CD4-positive, alpha-beta T cell treated with Interleukin-17A for 1 hour (primary cell): ENCODE measurements at places on chromosomes 3 and 15.

DNA sequence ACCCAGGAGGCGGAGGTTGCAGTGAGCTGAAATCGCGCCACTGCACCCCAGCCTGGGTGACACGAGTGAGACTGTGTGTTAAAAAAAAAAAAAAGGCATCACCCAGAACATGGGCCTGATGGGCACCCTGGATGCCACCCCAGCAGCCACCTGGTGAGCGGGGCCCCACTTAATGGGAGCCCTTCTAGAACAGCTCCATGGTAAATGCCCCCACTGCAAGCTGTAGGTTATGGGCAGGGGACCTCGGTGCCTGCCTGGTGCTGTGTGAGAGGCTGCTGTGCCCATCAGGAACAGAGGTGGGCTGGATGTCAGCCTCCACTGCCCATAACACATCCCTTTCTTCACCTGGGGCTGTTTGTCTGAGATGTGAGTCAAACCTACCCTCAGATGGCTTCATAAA, 156.2 kb upstream of the MEF2A start:
- DNase-seq: no peak

GRCh38 chr15:53589520-53590057, 169.9 kb downstream of the WDR72 start:
- no peak for DNase-seq

DNA sequence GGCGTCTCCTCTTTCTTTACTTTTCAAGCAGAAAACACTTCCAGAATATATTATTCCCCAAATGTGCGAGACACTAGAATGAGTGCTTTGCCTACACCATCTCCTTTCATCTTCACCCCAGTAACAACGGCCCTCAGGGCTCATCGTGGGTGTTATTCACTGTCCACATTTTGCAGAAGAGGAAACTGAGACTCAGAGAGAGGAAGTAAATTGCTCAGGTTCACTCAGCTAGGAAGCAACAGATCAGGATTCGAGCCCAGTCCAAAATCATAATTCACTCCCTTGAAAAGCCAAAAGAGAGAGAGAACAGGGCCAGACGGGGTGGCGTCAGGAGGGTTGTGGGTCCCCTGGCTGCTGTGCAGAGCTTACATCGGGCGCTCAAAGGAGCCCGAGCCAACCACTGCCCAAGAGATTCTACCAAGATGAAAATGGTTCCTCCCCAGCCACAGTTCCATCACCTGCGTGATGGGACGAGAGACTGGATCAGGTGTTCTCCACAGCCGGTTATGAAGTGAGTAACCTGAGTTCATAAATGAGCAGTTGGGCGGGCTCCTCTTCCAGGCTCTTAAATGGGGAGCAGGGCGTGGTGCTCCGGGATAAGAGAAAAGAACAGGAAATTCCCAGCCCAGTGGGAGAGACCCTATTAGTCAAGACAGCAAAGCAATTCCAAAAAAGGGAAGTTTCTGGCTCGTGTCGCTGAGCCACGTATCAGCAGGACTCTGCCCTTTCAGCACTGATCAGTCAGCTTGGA, 48.6 kb upstream of the FLNB start:
- DNase-seq: no peak

DNA sequence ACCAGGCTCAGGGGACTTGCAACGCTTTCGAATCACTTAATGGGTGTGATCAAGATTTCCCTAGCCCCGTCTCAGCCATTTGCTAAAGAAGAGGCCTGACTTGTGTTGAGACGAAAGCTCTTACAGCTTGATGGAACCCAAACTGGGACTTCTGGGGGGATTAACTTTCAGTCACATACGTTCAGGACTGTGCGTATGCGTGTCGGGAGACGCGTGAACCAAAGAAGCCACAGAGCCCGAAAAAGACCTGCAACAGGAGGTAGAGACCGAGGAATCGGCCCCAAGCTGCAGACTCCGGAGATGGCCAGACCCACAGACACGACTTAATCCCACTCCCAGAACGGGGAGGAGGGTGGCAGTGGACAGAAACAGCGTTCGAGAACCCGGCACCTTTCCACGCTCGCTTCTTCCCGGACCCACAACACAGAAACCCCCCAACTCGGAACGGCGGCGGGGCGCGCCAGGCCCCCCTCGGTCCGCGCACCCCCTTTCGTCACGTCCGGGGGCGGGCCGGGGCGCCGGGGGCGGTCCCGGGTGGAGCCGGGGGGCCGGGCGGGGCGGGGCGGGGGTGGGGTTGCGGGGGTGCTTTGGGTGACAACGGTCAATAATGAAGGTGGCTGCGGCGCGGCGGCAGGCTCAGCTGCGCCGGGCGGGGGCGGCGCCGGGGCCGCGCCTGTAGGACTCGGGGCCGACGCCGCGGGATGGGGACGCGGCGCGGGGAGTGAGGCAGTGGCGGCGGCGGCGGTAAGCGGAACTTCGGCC, at the start of gene ATP11B:
TSS of gene ATP11B (plus strand) at position 604 of the 762 bp plus-strand sequence. CDS start 256 bp downstream, outside the sequence.
- DNase-seq: peak; percentile 84

GRCh38 chr15:51335087-51335486, 3.3 kb downstream of the CYP19A1 start:
- DNase-seq: no peak

DNA sequence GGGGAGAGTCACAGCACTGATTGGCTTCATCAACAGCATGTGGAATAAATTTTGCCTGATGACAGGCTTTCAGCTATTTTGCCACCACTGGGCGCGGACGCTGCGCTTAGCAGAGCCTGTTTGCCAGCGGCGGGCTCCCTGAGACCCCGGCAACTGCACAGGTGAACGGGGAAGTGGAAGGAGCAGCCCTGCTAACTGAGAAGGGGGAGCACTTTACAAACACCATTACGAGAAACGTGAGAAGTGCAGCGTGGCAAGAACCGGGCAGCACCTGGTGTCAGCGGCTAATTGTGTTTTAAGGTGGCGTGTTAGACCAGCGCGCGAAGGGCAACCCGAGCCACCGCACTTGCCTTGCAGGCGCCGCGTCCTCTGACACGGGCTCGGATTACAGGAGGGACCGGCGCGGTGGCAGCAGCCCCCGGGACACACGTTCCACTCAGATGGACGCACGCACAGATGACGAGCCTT, 307.8 kb upstream of the ARRDC4 start:
- no peak for DNase-seq

DNA sequence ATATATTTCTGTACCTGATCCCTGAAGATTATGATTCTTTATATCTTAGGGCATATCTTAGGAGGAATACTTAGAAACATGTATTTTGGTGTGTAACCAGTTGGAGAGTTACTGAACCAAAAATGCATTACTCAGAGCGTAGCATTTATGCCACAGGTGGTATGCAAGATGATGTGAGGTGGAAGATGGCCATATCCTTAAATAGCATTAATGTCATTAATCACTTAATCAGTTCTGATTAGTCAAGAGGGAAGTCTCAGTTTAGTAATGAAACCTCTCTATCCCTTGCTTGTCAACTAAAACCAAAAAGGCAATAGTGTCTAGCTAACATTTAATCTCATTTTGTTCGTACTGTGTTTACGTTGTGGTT, 130.5 kb upstream of the PHLDB2 start:
- DNase-seq: no peak

DNA sequence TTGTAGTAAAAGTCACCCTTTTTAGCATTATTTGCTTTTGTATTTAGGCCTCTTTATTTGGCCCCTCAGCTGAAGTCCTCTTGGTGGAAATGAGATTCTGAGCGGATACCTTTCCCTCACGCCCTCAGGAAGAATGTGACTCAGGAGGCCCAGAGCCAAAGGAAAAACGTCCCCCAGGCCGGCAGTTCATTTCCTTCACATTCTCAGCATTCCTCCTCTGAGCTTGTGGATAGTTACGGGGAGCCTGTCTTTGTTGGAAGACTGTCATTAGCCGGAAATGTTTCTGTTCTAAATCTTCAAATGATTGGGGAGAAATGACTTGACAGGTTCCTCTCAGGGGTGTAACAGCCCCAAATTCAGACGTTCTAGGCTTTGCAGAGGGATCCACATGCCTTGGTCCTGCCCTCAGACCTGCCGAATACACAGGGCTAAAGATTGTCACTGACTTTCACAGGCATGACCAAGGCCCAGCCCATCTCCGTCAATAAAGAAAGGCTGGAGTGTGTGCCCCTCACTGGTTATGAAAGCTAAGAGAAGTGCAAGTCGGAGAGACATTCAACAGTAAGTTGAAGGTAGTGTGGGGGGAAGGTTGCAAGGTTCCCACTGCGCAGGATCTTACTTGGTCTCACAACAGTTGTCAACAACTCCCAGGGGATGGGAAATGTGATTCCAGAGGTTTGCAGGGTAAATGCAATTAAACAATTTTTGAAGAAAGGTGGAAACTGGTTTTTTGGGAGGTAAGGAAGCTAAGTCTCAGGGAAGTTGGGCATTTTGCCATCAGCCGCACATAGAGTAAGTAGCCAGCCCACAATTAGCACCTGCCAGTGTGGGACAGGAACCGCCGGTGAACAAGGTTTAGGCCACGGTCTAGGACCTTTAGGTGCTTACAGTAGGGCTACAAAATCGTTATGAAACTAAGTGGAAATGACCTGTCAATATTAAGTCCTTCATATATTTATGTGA, 39.7 kb upstream of the MYZAP start:
- DNase-seq: no peak

GRCh38 chr15:86488046-86488445, 408.4 kb downstream of the AGBL1 start:
- DNase-seq: no peak

DNA sequence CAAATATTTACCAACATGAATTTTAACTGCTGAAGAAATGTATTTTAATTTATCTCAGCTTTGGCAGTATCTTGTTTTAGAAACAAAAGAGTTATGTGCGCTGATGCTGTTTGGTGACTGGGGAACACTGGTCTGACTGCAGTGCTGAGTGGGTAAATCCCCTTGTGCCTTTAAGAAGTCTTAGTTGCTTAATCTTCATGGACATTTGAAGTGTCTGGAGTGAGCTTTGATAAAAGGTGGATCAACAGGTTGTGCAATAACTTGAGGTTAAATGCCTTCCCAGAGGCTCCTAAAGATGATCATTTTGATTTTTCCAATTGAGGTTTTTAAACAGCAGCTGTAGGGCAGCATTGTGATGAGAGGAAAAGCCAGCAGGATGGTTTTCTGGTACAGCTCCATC, 68.7 kb downstream of the TP63 start:
- no peak for DNase-seq

DNA sequence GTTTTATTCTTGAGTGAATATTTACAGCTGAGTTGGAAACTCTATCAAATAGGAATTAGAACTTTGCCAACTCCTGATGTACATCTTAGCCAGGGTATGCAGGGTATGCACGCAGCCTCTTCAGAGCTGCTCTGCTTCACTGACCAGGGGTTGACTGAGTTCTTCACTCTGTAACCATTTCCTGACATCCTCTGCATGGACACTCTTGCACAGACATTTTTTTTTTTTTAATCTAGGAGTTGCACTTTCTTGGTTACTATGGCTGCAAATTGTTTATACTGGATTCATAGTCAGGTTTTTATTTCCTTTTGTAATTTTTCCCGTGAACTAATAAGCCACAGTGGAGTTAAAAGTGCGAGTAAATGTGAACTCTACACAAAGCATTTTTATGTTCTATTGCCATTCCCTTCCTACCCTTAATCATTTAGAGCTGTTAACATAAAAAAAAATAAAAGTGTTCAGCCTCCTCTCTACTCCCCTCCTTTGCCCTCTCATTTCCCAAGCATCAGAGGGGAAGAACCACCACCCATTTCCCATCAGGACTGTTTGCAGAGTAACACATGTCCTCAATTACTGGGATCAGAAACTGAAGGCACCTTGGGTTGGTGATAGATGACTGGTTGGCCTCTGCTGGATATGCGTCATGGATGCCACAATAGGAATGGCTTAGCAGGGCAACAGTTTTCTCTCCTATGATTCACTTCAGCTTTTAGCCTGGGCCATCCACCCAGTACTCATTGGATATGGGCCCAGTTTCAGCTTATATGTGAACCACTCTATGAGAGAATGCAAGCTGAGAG, 54.0 kb downstream of the DUT start:
- no peak for DNase-seq

DNA sequence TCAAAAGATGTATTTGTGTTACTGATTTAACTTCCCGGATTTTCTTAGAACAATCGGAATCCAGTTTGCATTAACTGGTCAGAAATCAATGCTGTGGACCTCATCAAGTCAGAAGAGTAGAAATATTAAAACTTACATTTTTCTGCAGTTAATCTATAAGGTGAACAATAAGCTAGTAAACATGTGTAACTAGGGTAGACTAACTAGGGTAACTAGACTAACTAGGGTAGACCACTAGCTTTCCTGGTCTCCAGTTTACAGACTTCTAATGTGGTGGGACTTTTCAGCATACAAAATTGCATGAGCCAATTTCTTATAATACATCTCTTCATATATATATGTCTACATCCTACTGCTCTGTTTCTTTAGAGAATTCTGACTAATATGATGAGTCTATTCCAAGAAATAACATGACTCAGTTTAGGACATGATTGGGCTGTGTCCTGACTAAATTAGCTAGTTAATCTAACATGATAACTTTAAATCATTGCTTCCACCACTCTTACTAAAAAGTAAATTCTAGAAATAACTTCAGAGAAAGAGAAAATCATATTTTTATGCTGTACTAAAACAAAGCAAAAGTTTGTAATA, 5.3 kb downstream of the PLSCR2 start:
- DNase-seq: no peak

- no peak for DNase-seq
Measured at GRCh38 chr3:120443626-120444123, 7.1 kb downstream of the FSTL1 start.
